ENCODE measurements at places on chromosomes 2 and 18.

- H3K36me3 ChIP-seq, result no peaks in the 10 kb centered on the region
- no peak overlapping the region for H3K4me3 ChIP-seq
- H3K4me1 ChIP-seq, result peaks cover 7% of the 10 kb centered on the region
- no peaks in the 10 kb centered on the region for H3K27me3 ChIP-seq
- H3K27ac ChIP-seq, result no peak overlapping the region
These were observed 18.9 kb downstream of the SNORC start for GRCh38 chr2:232888839-232889529.

DNA sequence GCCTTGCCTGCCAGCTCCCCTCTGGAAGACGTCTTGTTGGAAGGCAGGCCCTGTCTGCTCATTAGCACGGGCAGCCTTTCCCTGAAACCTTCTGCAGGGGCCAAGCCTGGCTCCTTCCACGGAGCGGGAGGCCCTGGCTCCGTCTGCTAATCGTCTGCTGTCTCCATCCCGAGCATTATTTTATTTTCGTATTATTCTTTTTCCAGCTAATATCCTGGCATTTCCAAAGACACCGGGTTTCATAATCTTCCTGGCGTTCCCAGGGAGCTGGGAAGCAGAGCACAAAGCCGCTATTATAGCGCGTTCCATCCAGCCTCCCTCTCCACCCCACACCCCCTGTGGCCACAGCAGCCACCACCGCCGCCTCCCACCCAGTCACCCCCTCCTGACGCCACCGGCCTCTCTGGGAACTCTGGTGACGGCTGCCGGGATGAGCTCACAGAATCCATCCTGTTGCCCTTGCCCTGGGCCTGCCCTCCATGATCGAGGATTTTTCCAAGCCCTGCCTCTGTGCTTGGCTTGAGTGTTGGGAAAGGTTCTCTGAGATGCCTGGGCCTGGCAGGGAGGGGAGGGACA lies 125.5 kb downstream of the DYSF start:
- no peaks in the 10 kb centered on the region for H3K4me1 ChIP-seq
- DNase-seq, result peak; percentile 62
- H3K27me3 ChIP-seq, result no peaks in the 10 kb centered on the region
- H3K27ac ChIP-seq, result peak overlapping the region; percentile 81
- peak overlapping the region; percentile 42 for H3K4me3 ChIP-seq

DNA sequence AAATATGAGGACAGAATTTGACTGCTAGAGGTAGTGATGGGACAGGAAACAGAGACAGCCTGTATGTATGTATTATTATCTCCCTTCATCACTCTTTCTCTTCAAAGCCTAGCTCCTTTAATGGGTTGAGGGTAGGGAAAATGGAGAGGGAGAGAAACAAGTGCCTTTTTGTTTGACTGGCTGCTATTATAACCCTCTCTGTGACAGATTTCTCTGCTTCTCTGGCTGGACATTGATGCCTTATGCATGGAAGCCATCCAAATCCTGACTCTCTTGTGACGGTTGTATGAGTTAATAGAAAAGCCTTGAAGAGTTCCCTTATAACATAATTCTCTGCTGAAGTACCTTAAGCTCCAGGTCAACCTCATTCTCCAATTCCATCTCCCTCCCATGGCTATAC lies 118.5 kb upstream of the COL5A2 start:
- H3K4me3 ChIP-seq, result no peak overlapping the region
- peaks cover 8% of the 10 kb centered on the region for H3K4me1 ChIP-seq
- H3K27ac ChIP-seq, result no peak overlapping the region
- DNase-seq, result no peak
- no peaks in the 10 kb centered on the region for H3K36me3 ChIP-seq

- no peaks in the 10 kb centered on the region for H3K36me3 ChIP-seq
- H3K27me3 ChIP-seq, result no peaks in the 10 kb centered on the region
- H3K4me3 ChIP-seq, result no peak overlapping the region
- DNase-seq, result no peak
These were observed 40.4 kb downstream of the EN1 start for GRCh38 chr2:118806797-118807667.

DNA sequence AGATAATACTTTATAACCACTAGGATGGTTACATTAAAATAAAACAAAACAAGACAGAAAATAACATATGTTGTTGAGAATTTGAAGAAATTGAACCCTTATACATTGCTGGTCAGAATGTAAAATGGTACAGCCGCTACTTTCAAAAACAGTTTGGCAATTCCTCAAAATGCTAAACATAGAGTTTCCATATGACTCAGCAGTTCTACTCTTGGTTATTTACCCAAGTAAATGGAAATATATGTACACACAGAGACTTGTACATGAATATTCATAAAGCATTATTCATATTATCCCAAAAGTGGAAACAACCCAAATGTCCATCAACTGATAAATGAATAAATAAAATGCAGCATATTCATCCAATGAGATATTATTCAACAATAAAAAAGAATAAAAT lies 92.5 kb upstream of the LRATD1 start:
- DNase-seq, result no peak
- no peaks in the 10 kb centered on the region for H3K27me3 ChIP-seq
- no peaks in the 10 kb centered on the region for H3K36me3 ChIP-seq
- no peaks in the 10 kb centered on the region for H3K4me1 ChIP-seq
- H3K27ac ChIP-seq, result no peak overlapping the region

DNA sequence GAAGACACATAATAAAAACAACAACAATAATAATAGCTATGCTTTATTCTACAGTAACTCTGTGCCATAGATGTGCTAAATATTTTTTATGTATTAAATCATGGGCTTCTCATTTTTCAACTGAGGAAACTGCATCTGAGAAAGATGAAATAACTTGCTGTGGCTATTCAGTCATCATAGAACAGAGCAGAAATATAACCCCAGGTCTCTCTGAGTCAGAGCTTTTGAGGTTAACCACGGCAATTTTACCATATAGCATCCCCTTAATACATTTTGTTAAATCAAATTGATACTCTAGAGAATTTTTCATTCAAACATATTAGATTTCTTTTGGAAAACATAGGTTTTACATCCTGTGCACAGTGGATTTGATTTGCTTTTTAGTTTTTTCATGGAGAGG lies 586.6 kb upstream of the KLHL29 start:
- H3K27me3 ChIP-seq, result no peaks in the 10 kb centered on the region
- no peaks in the 10 kb centered on the region for H3K4me1 ChIP-seq
- DNase-seq, result no peak
- H3K36me3 ChIP-seq, result no peaks in the 10 kb centered on the region
- H3K4me3 ChIP-seq, result no peak overlapping the region

GRCh38 chr2:159760326-159760725 lies 37.7 kb downstream of the CD302 start:
- H3K4me1 ChIP-seq, result peaks cover 13% of the 10 kb centered on the region
- no peak overlapping the region for H3K4me3 ChIP-seq
- no peaks in the 10 kb centered on the region for H3K27me3 ChIP-seq
- H3K27ac ChIP-seq, result peak overlapping the region; percentile 10
- no peaks in the 10 kb centered on the region for H3K36me3 ChIP-seq

- H3K4me1 ChIP-seq, result peaks cover 4% of the 10 kb centered on the region
- no peak for DNase-seq
- H3K27me3 ChIP-seq, result no peaks in the 10 kb centered on the region
- no peak overlapping the region for H3K4me3 ChIP-seq
These were observed 18.0 kb downstream of the KCNE4 start for GRCh38 chr2:223069988-223070387.

DNA sequence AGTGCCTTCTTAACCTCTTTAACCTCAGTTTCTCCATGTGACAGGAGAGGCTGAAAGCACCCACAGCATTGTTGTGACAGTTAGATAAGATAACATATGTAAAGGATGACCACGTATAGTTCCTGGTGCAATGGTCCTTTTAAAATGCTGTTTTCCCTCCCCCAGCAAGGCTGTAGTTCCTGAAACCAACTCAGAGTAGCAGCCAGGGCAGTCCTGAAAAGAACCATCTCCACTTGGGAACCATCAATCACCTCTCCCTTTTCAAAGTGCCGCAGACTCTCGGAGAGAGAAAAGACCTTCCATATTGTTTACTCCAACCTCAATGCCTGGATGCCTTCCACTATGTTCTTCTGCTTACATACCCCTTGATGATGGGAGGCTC lies 158.8 kb downstream of the DDX1 start:
- H3K4me1 ChIP-seq, result peaks cover 50% of the 10 kb centered on the region
- no peak for DNase-seq
- H3K27ac ChIP-seq, result no peak overlapping the region
- H3K27me3 ChIP-seq, result no peaks in the 10 kb centered on the region
- no peak overlapping the region for H3K4me3 ChIP-seq

GRCh38 chr2:98374286-98374685 lies 28.0 kb downstream of the CNGA3 start:
- no peak for DNase-seq
- H3K27ac ChIP-seq, result no peak overlapping the region
- H3K4me1 ChIP-seq, result peaks cover 16% of the 10 kb centered on the region
- no peaks in the 10 kb centered on the region for H3K36me3 ChIP-seq
- H3K27me3 ChIP-seq, result no peaks in the 10 kb centered on the region

GRCh38 chr2:227703280-227703732 lies 14.5 kb downstream of the SLC19A3 start:
- H3K4me1 ChIP-seq, result no peaks in the 10 kb centered on the region
- no peaks in the 10 kb centered on the region for H3K36me3 ChIP-seq
- no peak for DNase-seq

GRCh38 chr2:111100765-111101162 lies 19.9 kb upstream of the BCL2L11 start:
- H3K27me3 ChIP-seq, result no peaks in the 10 kb centered on the region
- H3K27ac ChIP-seq, result no peak overlapping the region
- no peak overlapping the region for H3K4me3 ChIP-seq
- no peaks in the 10 kb centered on the region for H3K36me3 ChIP-seq
- DNase-seq, result no peak

DNA sequence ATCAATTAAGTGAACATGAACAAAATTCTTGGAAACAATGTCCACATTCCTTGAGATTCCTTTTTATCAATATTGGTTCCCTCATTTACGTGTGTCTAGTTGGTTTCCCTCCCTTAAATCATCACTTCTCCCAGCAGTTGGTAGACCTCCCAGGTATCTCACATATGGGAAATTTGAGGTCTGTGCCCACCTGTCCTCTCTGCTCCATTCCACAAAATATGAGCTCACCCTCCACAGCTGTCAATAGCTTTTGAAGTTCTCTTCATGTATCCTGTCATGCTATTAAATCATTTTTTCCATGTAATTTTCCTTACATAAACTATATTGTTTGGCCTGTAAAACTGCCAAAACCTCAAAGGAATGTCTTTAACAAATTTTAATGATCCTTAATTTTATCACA lies 992.2 kb upstream of the ACVR2A start:
- H3K36me3 ChIP-seq, result no peaks in the 10 kb centered on the region
- no peak overlapping the region for H3K4me3 ChIP-seq
- no peaks in the 10 kb centered on the region for H3K27me3 ChIP-seq

DNA sequence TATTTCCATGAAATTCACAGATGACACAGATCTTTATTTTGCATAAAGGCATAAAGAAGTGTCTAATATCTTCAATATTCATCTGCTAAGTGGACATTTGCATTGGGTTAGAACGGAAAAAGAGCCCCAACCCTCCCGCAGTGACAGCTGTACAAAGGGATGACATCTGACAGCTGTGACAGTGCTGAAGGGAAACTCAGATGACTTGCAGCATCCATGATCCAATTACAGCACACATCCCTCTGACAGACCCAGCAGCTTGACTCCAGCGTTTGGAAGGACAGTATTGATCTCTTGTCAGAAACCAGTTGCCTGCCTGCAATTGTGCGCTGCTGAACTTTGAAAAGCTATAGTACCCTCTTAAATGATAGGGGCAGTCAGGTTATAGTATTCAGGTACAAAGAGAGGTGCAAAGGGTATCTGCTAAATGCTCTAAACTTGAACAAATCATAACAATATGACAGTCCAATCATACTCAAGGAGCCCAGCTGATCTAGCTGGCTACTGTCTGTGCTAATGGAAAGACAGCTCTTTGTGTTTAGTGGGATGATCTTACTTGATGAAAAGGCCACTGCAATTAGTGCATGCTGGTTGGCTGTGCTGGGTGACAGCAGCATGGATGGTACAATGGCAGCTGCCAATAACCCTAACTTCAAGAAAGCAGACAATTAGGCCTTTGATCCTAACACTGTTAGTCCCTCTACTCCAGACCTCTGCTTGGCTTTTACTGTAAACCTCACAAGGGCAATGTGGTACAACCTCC lies 599.2 kb downstream of the NR4A2 start:
- H3K27ac ChIP-seq, result no peak overlapping the region
- H3K4me3 ChIP-seq, result no peak overlapping the region
- H3K27me3 ChIP-seq, result no peaks in the 10 kb centered on the region
- H3K4me1 ChIP-seq, result no peaks in the 10 kb centered on the region

DNA sequence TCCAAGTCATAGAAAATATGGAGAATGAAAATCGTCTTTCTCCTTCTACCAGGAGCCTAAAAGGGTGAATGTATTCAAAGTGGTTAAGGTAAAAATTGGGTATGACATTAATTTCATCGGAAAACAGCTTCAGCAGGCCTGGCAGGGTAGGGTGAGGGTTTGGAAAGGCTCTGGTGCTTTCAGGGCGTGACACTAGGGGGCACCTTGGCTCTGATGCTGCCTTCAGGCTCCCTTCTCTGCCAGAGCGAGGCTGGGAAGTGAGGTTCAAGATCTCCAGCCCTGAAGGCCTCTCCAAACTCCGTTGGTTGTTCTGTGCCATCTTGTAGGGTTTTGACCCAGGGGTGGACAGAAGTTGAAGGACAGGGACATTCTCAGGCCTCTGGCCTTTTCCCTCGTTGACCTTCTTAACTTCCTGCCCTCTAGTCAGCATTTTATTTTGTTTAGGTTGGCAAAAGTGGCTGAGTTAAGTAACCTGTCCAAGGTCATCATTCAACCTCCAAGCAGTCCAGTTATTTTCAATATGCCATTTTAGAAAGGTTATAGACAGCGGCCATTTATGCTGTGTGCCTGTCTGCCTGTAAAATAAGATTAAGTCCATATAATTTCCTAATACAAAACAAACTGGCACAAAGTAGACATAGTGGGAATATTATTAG lies 40.3 kb downstream of the EML6 start:
- H3K27me3 ChIP-seq, result peaks cover 4% of the 10 kb centered on the region
- H3K27ac ChIP-seq, result no peak overlapping the region
- H3K4me1 ChIP-seq, result no peaks in the 10 kb centered on the region
- DNase-seq, result no peak
- no peaks in the 10 kb centered on the region for H3K36me3 ChIP-seq

DNA sequence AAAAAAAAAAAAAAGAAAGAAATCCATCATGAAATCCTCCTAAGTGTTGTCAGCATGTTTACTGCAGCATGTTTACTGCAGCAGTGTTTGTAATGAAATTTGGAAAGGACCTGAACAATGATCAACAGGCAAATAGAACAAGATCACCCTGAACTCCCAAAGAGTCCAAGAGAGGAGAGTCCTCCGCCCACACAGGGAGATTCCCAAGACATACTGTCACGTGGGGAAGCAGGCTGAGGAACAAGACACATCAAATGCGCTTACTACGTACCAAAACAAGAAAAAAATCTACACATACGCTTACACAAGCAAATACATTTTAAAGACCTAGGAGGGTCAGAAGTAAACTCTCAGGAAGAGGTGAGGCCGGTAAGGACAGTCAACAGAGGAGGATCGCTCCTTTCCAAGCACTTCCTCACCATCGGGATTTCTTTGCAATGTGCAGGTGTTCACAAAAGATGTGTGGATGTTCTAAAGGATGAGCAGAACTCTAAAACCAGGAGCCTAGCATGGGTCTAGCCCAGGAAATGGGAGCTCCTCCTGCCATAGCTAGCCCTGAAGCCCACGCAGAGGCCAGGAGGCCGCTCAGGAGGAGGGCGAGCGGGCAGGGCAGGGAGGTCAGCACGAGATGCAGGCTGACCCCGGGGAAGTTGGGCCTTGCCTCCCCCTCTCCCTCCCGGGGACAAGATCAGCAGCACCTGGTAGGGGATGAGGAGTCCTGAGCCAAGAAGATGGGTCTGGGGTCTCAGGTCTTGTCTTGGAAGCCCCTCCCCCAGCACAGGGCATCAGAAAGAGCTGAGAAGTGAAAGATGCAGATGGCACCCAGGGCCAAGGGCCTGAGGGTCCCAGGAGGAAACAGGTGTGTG lies 66.4 kb downstream of the ZNF516 start:
- H3K27ac ChIP-seq, result no peak overlapping the region
- peaks cover 6% of the 10 kb centered on the region for H3K4me1 ChIP-seq
- H3K36me3 ChIP-seq, result peaks cover 4% of the 10 kb centered on the region
- no peak overlapping the region for H3K4me3 ChIP-seq
